GM06990 (cell line): ENCODE measurements at places on chromosomes 2 and 18.

DNA sequence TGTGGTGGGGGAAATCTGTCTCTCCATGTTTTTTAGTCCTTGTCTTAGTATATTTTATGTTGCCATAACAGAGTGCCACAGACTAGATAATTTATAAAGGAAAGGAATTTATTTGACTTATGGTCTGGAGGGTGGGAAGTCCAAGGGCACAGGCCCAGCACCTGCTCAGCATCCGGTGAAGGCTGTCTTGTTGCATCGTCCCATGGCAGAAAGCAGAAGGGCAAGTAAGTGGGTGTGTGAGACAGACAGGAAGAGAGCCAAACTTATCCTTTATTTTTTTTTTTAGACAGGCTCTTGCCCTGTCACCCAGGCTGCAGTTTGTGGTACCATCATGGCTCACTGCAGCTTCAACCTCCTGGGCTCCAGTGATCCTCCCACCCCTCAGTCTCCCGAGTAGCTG lies 98.1 kb downstream of the HS1BP3 start:
- no peak for DNase-seq

- DNase-seq: no peak
Observed at GRCh38 chr18:75218065-75218923, 7.7 kb downstream of the TSHZ1 start.

- DNase-seq: peak; percentile 57
Observed at GRCh38 chr2:95025406-95026319, at the start of gene MAL. TSS of gene MAL (plus strand) at chr2:95025708. CDS start at chr2:95025793, 85 bp downstream.

DNA sequence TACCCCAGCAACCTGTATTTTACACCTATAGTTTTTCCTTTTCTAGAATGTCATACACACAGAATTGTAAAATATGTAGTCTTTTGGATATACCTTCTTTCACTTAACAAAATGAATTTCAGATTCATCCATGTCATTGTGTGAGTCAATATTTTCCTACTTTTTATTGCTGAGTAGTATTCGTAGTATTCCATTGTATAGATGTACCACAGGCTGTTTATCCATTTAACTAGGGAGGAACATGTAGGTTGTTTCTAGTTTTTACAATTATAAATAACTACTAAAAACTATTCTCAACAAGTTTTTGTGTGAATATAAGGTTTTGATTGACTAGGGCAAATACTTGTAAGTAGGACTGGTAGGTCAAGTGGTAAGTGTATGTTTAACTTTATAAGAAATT lies 187.4 kb downstream of the ACOXL start:
- DNase-seq: no peak

GRCh38 chr2:117853873-117854272 lies 39.4 kb downstream of the DDX18 start:
- DNase-seq: no peak

DNA sequence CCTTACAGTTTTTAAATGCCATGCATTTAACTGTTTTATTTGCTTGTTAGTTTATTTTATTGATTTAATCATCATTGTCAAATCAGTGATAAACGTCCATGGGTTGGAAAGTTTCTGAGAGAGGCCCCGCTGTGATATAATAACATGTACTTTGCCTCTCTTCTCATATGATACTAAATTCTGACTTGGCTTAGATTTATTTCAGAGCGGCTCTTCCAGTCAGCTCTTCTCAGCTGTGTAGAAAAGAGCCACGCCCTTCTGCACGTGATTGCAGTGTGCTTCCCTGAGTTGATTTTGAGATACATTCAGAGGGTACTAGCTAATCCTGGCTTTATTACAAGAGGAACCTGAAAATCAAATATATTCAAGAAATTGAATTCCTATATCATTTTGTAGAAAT lies 218.6 kb downstream of the KCNE4 start:
- no peak for DNase-seq

DNA sequence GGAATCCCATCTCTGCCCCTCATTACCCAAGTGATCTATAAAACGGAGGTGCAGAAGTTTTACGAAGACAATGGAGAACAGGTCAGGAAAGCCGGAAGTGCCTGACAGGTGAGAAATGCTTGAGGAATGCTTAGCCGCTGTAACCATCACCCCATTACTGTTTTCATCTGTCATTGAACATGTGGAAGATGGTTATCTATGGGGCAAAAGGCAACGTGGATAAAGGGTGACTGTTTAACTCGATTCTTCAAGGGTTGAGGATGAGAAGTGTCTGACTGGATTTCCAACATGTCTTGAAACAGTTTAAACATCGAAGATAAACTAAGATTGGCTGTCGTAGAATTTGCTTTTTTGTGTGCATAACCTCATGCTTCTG lies 17.3 kb downstream of the HK2 start:
- DNase-seq: no peak

GRCh38 chr2:173427887-173428668 lies 73.4 kb downstream of the CDCA7 start:
- DNase-seq: no peak

DNA sequence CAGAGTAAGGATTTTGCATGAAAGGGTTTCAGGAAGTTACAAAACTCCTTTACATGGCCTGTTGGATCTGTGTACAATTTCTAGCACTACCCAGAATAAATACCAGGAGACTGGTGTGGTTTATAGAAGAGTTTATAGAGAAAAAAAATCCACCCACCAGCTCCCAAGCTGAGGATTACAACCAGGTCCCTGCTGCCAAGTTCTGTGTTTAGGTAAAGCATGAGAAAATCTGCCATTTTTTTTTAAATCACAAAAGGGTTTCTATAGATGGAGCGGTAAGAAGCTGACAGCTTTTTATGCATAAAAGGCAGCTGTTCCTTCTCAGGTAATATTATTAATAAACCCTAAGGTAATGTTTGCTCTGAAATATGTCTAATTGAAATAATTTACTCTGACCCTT lies 545.4 kb upstream of the ZEB2 start:
- DNase-seq: no peak

DNA sequence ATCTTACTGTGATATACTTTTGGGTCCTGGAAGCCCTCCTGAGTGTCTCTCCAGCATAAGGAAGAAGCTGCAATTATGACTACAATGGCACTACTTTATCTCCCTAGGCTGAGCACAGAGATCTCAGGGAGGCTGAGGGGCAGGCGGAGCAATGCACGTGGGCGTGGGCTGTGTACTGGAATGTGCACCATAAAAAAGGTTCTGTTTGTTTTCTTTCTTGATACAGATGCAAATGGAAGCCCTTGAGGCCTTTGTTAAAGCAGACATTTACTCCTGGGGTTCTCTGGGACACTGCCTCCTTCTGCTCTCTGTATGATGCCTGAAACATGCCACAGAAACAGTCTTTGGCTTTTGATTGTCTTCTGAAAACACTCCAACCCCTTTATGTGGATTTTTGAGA lies 79.1 kb upstream of the DLX2 start:
- DNase-seq: no peak

- no peak for DNase-seq
Observed at GRCh38 chr2:11631462-11631861, 38.5 kb downstream of the NTSR2 start.

- no peak for DNase-seq
Observed at GRCh38 chr18:49335677-49336076, 124.8 kb downstream of the DYM start.

- no peak for DNase-seq
Observed at GRCh38 chr2:229409751-229410181, 138.7 kb upstream of the PID1 start.

DNA sequence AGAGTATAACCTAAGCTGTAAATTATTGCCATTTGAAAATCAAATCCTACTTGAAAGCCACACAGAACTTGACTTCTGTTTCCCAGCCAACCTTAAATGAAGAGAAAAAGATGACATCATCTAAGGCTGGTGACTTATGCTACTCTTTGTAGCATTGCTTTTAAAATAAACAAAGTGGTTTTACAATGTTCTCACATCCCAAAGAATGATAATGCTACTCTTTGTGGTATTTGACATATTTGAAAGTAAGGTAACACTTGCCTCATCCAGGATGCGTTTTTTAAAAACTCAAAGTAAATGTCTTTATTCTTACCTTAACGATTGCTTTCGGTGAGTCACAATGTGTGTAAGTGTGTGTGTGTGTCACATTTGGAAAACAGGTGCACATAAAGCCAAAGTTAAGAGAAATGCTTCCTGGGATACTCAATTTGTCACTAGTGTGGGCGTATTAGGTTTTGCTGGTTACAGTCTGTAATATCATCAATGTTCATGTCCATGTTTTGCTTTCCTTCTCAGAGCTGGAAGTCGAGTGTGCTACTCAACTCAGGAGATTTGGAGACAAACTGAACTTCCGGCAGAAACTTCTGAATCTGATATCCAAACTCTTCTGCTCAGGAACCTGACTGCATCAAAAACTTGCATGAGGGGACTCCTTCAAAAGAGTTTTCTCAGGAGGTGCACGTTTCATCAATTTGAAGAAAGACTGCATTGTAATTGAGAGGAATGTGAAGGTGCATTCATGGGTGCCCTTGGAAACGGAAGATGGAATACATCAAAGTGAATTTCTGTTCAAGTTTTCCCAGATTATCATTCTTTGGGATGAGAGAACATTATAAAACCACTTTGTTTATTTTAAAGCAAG lies 2.6 kb downstream of the PMAIP1 start:
- peak; percentile 56 for DNase-seq

GRCh38 chr2:176171351-176172006 lies 14.4 kb downstream of the HOXD3 start:
- DNase-seq: no peak

DNA sequence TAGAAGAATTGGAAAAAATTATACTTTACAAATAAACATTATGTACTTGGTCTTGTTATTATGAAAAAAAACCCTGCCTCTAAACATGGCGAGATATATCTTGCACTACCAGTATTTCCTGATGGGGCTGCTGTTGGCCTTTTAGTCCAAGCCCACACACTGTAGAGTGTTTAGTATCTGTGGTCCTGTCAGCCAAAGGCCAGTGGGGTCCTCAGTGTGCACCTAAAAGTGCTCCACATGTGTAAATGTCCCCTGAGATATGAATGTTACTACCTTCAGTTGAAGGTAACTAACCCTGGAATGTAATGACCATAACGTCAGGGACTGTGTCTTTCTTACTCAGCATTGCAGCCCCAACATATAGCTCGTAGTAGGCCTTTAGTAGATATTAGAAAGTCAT lies 71.1 kb upstream of the HK2 start:
- no peak for DNase-seq

DNA sequence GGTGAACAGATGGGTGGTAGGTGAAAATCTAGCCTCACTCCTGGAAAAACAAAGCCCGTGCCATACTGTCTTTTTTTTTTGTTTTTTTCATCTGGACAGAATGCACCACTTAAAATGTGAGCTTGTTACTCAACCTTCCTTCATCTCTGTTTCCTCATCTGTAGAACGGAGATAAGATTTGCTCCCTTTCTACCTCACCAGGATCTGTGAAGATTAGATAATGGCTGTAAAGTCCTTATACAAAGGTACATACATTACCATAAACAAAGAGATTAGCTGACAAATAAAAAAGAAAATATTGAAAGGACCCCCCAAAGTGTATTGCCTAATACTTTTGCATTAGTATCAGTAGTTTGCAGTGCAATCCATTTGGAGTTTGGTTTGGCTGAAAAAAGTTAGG lies 75.4 kb upstream of the ZEB2 start:
- no peak for DNase-seq

GRCh38 chr2:104408266-104408665 lies 445.6 kb upstream of the POU3F3 start:
- DNase-seq: no peak

GRCh38 chr2:149360106-149360505 lies 29.7 kb downstream of the LYPD6 start:
- no peak for DNase-seq

GRCh38 chr2:216392945-216393840 lies 19.1 kb upstream of the SMARCAL1 start:
- no peak for DNase-seq

DNA sequence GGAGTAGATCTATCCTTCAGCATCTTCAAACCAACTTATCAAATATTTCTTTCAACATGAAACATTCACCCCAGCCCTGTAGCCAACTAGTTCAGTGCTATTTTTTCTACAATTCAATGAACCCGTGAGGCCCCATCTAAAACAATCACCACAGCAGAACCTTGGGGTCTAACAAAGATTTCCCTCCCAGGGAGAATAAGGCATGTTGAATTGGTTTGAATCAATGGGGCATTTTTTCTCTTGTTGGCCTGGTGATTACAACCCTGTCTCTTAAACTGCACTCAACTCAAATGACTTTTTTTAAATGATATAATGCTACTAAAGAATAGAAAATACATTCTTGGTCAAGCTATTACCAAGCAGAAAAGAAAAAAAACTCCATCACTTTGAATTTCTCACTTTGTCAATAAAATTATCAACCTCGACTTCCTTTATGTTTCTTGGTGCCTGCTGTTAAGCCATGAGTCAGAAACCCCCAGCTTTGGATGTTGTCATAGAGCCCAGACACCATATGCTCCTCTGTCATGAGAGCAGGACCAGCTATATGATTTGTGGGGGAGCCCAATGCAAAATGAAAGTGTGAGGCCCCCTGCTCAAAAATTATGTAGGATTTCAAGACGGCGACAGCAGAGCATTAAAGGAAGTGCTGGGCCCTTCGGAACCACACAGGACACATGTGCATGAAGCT lies 282.4 kb downstream of the MEIS1 start:
- DNase-seq: no peak

DNA sequence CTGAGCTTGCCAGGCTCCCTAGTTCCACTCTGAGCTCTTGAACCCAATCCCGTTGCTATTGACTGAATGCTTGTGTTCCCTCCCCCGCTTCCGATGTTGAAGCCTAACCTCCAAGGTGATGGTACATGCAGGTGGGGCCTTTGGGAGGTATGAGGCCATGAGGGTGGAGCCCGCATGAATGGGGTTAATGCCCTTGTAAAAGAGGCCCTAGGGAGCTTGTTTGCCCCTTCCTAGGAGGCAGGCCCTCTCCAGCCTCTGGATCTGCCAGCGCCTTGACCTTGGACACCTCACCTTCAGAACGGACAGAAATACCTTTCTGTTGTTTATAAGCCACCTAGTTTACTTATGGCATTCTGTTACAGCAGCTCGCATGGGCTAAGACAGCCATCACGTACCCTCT lies 71.6 kb downstream of the TFCP2L1 start:
- DNase-seq: no peak

- no peak for DNase-seq
Observed at GRCh38 chr18:72436401-72436800, 107.7 kb downstream of the CBLN2 start.

DNA sequence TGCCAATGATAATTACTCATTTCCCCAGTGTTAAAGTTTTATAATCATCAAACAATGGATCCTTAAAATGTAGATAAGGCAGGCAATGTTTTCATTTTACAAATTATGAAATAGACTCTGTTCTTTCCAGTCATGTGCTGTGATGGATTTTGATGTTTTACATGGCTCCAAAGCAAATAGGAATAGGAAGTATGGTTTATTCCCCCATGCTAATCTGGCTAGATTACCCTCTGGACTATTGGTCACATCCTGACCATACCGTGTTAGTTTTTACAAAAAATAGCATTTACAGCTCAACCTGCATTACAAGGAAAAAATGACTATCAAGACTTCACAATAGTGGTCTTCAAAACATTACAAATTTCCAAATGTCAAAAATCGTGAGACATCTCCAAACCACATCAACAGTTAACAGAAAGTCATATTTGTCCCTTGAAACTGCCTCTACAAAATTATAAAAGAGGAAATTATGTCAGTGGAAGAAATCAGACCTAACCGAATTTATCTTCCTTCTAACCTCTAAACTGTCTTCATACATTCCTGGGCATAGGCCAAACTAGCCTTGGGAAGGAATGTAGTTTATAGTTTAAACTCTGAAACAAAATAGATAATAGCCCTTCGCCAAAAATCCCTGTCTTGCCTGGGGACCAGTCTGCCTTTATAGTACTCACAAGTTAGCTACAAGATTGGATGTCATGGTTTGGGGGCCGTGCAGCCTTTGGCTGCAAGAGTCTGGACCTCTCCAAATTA lies 1941.2 kb upstream of the CELF4 start:
- DNase-seq: no peak
